ENCODE measurements at places on chromosomes 1 and 21.

GRCh38 chr1:77768006-77768405, 8.4 kb upstream of the USP33 start:
- no peak for DNase-seq

DNA sequence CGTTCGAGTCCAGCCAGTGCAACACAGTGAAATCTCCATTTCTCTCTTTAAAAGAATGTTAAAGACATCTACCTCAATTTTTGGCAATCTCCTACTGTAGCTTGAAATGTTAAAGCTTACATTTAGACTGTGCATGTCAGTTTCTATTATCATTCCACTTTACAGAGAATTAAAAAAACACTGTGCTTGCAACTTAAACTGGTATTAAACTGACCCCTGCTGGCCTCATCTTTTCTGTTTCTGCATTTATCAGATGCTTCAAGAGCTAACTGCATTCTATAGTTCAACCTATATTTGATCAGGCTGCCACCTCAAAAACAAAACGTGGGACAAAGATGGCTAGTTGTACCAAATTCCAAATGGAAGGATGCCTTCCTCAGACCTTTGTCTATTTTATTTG, 226.5 kb downstream of the SMYD3 start:
- no peak for DNase-seq

DNA sequence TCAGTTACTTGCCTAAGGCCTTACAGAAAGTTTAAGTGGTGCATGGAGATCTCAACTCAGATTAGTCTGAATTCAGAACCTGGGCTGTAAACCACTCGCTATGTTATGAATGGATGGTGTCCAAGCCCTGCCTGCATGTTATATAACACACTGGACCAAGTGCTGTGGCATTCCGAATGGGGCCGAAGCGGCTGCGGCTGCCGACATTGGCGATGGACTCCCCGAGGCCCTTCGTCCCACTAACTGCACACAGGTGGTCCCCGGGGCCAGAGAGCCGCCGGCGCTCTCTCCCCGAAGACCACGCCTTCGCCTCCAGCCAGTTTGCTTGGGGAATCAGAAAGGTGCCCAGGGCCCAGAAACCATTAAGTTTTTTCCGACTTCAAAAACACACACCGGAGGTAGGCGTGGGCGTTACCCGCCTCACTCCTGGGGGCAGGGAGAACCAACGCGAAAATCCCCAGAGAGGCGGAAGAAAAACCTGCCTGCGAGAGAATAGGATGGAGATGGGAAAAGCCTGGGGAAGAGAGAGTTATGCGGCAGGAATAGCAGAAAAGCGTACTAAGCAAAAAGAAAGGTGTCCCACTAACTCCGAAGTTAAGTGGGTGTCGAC, 579 bp upstream of the TENT5C start:
- no peak for DNase-seq

DNA sequence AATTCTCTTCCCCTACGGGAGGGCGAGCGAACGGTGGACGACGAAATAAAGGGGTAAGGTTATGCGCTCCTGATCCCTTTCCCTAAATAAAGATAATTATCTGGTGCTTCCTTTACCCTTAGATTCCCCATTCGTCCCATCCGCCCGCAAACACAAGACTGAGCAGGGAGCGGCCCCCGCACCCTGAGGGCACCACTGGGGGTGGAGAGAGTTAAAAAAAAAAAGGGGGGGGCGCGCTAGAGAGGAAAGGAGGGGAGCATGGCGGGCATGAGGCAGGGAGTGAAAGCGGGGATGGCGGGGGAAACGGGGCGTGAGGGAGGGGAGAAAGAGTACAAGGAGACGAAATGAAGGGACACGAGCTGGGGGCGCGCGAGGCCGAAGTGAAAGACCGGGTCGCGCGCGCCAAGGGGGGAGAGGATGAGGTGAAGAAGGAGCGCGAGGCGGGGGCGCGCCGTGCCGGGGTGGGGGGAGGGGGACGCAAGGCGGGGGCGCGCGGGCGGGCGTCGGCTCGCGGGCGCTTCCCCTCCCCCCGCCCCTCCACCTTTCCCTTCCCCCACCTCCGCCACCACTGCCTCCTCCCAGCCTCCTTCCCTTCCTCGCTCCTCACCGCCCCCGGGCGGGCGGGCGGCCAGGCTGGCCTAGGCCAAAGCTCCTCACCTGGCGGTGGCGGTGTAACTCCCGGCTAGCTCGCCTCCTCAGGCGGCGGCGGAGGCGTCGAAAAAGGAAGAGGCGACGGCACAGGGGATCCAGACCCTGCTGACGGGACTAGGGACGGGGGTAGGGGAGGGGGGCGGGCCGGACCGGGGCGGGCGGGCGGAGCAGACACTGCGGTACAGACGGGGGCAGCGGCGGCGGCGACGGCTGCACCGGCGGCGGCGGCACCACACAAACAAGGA, 448 bp downstream of the GATAD2B start:
- peak; percentile 51 for DNase-seq

- DNase-seq = no peak
Measured at GRCh38 chr1:21490774-21491487, 18.3 kb upstream of the ALPL start.

DNA sequence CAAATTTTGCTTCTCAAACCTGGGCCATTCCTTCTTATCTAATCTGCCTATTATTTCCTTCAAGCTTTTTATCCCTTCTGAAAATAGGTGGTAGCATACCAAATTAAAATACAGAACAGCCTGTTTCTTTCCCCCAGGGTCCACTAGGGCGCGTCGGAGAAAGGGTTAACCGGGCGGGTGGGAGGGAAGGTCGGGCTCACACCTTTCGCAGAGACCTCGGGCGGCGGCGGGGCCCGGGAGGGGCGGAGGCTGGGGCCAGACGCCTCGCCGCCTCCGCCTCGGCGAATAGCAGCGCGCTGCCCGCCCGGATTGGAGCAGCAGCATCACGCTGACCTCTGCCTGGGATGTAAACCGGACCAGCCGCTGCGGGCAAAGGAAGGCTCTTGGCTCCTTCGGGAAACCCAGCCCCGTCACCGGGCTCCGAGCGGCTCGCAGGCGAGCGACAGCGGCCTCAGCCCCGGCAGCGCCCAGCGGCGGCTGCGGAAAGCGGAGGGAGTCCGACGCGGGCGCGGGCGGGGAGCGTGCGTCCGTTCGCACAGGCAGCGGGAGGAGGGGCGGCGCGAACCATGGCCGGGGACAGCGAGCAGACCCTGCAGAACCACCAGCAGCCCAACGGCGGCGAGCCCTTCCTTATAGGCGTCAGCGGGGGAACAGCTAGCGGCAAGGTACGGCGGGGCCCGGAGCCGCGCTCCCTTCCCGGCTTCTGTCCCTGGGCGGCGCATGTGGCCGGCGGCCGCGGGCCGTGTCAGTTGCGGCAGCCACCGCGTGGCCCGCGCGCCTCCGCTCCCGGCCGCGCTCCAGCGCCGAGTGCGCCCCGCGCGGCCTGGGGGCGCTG, at the start of gene UCK2:
Gene UCK2, plus strand, starts transcription at position 347 of the 835 bp plus-strand sequence. Its CDS starts 220 bp downstream, at position 567.
- DNase-seq = peak; percentile 65

GRCh38 chr1:81254068-81254467, 546.7 kb upstream of the ADGRL2 start:
- DNase-seq = no peak

- no peak for DNase-seq
Measured at GRCh38 chr1:220335668-220336067, 63.4 kb upstream of the RAB3GAP2 start.

DNA sequence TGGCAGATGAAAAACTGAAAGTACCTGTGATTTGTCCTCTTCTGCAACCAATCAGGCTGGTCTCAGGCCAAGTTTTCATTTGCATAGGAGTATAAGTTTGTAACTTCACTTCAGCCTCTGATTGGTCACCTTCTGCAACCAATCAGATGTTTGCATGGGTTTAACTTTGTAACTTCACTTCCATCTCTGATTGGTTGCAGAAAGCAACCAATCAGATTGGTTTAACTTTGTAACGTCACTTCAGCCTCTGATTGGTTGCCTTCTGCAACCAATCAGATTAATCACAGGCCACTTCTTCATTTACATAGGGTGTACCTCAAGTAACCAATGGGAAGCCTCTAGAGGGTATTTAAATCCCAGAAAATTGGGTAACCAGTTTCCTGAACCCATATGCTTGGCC, 18.9 kb upstream of the TUT4 start:
- no peak for DNase-seq

- DNase-seq = no peak
Measured at GRCh38 chr1:3419415-3420204, 34.9 kb upstream of the ARHGEF16 start.

GRCh38 chr1:62228883-62229187, 34.2 kb downstream of the L1TD1 start:
- DNase-seq = no peak

DNA sequence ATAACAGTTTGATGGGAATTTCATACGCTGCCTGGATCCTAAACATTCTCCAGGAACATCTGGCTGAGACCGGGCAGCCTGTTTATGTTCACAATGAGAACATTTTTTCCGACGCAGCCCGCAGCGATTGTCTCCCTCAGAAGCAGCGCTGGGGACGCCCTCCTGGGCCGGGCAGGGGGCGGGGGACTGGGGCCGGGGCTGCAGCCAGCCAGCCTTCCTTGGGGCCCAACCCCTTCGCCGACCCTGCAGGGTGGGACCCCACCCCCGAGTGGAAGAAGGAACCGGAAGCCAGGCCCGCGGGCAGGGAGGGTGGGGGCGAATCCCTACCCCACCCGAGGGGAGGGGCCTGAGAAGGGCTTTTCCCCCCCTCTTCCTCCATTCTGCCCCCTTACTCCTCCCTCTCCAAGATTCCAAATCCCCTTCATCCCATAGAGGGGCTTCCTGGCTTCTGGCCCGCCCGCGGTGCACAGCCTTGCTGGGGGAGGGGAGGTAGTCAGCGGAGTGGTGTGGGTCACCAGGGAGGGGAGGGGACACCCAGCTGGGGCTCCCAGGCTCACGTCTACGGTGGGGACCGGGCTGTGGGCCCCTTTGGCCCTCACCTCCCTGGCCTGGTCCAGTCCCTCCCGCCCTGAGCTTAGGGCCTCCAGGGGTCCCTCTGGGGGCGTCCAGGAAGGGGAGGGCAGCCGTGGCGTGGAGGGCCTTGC, 60.6 kb downstream of the WNT9A start:
- no peak for DNase-seq

DNA sequence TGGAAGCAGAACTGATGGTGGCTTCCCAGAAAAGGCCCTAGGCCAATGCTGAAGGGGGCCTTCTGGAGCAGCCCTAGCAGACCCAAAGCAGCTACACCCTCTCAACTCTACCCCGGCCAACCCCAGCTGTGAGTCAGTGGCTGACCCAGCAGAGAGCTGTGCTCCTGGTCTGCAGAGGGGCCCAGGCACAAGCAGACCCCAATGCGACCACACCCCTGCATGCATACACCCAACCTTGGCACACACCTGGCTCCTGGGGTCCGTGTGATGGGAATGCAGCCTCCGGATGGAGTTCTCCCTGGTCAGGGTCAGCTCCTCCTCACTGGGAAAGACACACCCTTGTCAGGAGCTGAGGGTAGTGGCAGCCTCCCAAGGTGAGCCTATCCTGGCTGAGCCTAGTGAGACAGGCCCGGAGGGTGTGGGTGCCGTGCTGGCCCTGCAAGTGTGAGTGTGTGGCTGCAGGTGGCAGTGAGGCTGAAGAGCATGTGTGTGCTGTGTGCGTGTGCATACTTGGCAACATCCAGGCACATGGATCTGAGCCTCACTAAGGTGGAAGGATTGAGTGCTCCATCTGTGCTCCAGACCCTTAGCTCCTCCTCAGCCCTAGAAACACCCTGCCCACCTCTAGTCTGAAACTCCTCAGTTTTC, 3.9 kb upstream of the ARHGAP30 start:
- DNase-seq = no peak

- no peak for DNase-seq
Measured at GRCh38 chr1:203296460-203297073, 8.8 kb upstream of the BTG2 start.

DNA sequence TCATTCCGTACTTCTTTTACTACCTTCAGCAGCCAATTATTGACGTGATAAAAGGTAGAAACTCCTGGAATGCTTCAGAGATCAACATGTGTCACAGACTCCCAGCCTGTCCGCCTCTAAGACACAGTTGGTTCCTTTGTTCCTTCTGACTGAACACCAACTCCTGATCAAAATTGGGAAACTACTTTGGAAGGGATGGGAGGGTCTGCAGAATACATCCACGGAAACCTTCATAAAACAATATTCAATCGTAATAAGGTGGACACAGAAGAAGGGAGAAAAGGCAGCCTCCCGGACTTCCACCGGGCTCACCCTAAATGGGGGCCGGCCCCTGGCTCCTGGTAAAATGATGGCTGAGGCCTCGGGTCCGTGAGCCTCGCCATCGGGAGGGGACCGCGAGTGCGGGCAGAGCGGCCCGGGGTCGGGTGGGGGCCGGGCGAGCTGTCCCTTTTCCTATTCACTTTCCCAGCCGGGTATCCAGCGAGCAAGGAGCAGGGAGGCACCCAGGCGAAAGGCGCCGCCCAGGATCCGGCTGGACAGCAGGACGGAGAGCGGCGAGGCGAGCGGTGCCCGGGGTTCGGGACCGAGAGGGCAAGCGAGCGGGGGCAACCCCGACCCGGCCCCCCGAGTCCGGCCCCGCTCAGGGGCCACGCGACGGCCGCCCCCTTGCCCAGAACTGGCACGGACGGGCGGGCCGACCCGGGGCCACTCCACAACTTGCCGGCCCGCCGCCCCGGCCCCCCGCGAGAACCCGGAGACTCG, 805 bp downstream of the NRIP1 start:
- no peak for DNase-seq

DNA sequence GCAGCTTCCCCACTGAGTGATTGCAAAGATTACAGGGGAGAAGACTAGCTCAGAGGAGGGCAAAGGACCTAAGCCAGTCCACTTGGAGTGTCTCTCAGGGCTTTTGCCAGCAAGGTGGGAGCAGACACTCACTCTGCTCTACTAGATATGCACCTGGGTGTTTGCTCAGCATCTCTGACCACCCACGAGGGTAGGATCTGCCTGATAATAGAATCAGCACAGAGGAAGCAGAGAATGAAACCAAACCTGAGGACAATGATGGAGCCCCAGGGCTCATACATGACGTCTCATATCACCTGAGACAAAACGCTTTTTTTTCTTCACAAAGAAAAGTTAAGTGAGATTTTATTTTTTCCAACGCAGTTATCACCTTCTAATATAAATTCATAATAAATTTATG, 79.4 kb downstream of the RRAGC start:
- no peak for DNase-seq

- DNase-seq = no peak
Measured at GRCh38 chr1:246394121-246394520, 113.0 kb downstream of the SMYD3 start.

- DNase-seq = no peak
Measured at GRCh38 chr1:53203466-53203865, 6.8 kb downstream of the CPT2 start.

DNA sequence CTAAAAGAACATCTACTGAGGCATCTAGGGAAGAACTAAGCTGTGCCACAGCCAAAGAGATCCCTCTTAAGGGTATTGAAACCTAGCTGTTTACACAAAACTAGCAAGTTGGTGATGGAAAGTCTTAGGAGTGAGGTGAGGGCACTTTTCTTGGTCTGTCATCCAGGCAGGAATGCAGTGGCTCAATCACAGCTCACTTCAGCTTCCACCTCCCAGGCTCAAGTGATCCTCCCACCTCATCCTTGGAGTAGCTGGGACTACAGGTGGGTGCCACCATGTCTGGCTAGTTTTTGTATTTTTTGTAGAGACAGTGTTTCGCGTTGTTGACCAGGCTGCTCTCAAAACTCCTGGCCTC, 2.4 kb downstream of the PLEKHO1 start:
- DNase-seq = no peak

GRCh38 chr1:176843352-176844297, 320.9 kb downstream of the ASTN1 start:
- no peak for DNase-seq

GRCh38 chr1:96508233-96508632, 213.4 kb upstream of the PTBP2 start:
- DNase-seq = no peak

All from stimulated activated CD8-positive, alpha-beta memory T cell treated with anti-CD3 and anti-CD28 coated beads, Interleukin-4, amount 100 ng/mL, for 24 hours (primary cell).